ENCODE measurements at places on chromosomes 4 and X.

- no peak for DNase-seq
Measured at GRCh38 chr4:137361756-137362470, 170.4 kb downstream of the PCDH18 start.

DNA sequence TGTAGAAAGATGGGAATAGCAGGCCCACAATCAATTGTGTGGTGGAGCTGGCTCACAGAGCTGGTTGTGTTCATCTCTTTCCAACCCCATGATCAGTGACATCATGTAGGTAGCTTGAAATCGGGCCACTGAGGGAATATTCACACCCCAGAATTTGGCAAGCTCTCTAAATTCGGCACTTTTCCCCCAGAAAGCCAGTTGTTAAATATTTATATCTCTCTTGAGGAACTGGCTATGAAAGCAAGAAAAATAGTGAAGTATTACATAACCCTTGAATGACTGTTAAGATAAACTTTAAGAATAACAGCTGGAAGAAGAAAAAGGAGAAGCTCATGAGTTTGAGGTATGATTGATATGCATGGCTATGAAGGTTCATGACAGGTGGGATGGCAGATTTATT, 38.9 kb downstream of the GPRIN3 start:
- DNase-seq = no peak

GRCh38 chr4:121139533-121140222, 24.4 kb downstream of the TNIP3 start:
- no peak for DNase-seq

DNA sequence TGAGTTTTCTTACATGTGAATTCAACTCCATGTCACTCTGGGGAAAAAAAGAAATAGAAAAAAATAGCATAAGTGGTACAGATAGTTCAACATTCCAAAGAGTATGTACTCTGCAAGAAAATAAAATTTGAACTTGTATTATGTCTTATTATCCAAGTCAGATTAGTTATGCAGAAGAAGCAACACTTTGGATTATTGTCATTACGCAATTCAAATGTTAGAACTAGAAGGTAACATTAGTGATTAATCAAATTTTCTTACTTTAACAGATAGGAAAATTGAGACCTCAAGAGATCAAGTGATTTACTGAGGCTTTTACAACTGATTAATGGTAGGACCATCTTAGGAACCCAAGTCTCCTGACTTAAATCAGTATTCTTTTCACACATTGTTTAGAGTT, 159.1 kb downstream of the STIM2 start:
- no peak for DNase-seq

- DNase-seq = no peak
Measured at GRCh38 chrX:49784747-49785280, 44.3 kb upstream of the PAGE4 start.

GRCh38 chr4:25101836-25102235, 58.4 kb downstream of the SEPSECS start:
- DNase-seq = no peak

- DNase-seq = no peak
Measured at GRCh38 chrX:154064637-154065435, 32.7 kb downstream of the MECP2 start.

Data from activated naive CD8-positive, alpha-beta T cell treated with anti-CD3 and anti-CD28 coated beads, Interleukin-2, amount 10 ng/mL, durations not matched to agents 7 days and 5 days (primary cell).